Activated CD4-positive, alpha-beta T cell treated with anti-CD3 and anti-CD28 coated beads for 36 hours (primary cell): ENCODE measurements at places on chromosomes 3 and 15. TPM values are rescaled to one million over a fixed set of nuclear protein-coding genes. Genes with fewer than 3 reads are reported as not detected.

Gene SH2D7
- not detected for total RNA-seq

Gene GP9
- not detected for total RNA-seq

Gene GPR176
- total RNA-seq = 0.14 TPM

Gene KY
- total RNA-seq = not detected

GRCh38 chr3:3340526-3340925 lies 161.0 kb upstream of the CRBN start:
- DNase-seq = no peak

GRCh38 chr3:13141991-13142412 lies 68.8 kb upstream of the IQSEC1 start:
- DNase-seq = peak; percentile 59

GRCh38 chr15:57477736-57478522 lies 101.6 kb downstream of the CGNL1 start:
- no peak for DNase-seq

- DNase-seq = peak; percentile 49
Measured at GRCh38 chr3:57544181-57545125, at the start of gene DNAH12. Gene DNAH12 (minus strand): TSS chr3:57544344. CDS start chr3:57542870, 1,474 bp downstream.
